Daoy (cell line): ENCODE measurements at places on chromosomes 1 and 21.

GRCh38 chr1:182806015-182806678 lies 16.6 kb downstream of the NPL start:
- no peak for DNase-seq

- no peak for DNase-seq
Measured at GRCh38 chr21:45019887-45020537, 54.4 kb upstream of the ADARB1 start.

DNA sequence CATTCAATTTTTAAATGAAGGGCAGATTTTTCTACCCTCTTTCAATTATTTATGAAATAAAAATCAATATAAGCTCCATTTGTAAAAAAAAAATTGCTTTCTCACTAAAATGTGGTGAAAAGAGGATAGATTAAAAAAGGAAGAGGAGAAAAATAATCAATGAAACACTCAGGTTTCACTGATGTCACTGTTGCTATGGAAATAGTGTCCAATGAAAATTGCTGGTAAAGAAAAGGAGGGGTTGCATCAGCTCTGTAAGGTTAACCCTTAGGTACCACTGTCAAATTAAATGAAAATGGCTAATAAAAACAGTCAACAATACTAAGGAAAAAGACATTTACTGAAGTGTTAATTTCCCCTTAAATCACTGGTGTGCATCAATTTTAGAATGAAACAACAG lies 91.6 kb upstream of the TTC39A start:
- DNase-seq = peak; percentile 18

DNA sequence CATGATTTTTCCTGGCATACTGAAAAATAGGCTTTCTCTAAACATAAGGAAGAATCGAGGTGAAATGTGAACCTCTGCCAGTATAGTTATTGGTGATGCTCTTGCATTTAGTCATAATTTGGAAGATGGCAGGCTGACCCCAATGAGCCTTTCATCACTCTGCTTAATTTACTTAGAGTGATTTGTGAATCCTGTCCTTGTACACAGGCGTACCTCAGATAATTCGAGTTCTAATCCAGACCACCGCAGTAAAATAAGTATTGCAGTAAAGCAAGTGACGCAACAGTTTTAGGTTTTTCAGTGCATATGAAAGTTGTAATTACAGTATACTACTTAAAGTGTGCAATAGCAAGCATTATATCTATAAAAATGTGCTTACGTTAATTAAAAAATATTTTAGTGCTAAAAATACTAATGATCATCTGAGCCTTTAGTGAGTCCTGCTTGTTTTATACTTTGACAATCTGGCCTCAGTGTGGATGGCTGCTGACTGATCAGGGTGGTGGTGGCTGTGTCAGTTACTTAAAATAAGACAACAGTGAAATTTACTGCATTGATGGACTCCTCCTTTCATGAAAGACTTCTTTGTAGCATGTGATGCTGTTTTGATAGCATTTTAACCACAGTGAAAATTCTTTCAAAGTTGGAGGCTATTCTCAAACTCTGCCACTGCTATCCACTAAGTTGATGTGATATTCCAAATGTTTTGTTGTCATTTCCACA lies 1.7 kb downstream of the PKNOX1 start:
- no peak for DNase-seq

DNA sequence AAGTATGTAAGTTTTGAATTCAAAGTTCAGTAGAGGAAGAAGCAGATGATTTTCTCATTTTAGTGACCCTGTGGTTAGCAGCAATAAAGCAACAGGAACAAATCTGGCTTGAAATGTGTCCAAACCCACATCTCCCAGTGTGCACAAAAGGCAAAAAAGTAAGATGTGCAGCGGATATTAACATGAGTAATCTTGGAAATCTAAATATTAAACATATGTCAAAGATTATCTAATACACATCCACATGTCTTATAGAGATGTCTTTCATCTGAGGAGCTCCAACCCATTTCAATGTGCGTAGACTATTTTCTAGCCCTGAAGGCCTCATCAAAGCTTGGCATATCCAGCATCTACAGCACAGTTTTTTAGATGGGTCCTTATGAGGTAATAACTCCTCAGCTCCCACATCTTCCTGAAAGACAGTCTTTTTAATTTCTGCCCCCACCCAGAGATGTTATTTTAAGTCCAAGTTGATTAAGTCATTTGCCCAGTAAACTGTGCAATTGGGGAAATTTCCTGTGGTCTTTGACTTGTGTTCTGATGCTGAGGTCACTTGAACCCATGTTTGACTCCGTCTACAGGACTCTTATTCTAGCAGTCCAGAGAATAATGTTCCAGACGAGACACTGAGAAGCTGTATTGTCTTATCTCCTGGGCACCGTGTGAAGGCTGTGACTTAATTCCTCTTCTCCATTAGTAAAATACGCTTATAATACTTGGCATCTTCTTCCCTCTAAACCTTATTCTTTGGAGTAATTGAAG lies 73.7 kb downstream of the LMO4 start:
- peak; percentile 26 for DNase-seq

- DNase-seq = no peak
Measured at GRCh38 chr1:40884055-40884795, 22.1 kb upstream of the CITED4 start.
